ENCODE measurements at places on chromosomes 6 and 20.
A peak's percentile ranks its signal among the peaks of the same experiment; 100 is the strongest.

- no peak for DNase-seq
Measured at GRCh38 chr6:118134736-118135135, 227.7 kb downstream of the SLC35F1 start.

DNA sequence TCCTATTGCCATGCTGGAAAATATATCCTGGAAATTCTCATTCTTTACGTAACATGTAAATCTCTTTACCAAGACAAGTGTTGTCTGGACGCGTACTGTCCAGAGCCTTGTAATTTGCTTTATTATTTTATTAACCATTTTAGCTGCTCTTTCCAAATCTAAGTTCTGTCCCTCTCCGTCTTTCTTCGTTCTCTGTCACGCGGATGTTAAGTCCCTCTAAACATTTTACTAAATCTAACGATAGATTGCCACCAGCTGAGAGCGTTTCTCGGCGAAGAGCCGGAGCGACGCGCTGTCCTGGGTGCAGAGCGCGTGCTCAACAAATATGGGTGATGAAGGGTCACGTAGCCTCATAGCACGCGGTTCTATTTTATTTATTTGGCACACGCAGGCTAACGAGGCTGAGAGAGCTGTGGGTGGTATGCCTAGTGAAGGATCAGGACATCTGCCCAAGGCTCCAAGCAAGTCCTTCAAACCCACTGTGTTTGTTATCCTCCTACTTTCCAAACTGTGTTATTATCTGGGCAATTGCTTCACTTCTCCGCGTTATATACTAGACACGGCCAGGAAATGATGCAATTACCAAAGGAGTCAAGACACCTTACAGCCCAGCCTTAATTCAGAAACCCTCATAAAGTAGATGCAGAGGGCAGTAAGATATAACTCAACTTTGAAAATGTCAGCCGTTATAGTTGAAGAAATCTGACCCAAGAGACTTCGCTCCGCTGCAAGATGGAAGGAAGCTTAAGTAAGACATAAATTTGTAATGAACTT lies 10.0 kb upstream of the NCOA7 start:
- peak; percentile 59 for DNase-seq

- DNase-seq, result no peak
Measured at GRCh38 chr6:4209196-4209595, 73.8 kb upstream of the ECI2 start.

- no peak for DNase-seq
Measured at GRCh38 chr6:159483259-159483658, 209.8 kb downstream of the SOD2 start.

DNA sequence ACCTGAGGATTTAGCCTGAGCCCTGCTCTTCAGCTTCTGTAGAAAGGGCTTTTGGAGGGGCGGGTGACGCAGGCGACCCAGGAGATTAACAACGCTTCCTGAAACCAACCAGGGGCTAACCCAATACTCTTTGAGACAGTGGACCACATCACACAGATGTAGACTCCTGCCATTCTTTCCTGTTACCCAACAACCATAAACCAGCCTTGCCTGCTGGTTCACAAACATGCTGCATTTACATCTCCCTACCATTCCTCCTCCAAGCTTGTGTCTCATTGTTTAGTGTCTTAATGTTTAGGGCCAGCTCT lies 28.3 kb downstream of the PPP1R16B start:
- DNase-seq, result no peak

DNA sequence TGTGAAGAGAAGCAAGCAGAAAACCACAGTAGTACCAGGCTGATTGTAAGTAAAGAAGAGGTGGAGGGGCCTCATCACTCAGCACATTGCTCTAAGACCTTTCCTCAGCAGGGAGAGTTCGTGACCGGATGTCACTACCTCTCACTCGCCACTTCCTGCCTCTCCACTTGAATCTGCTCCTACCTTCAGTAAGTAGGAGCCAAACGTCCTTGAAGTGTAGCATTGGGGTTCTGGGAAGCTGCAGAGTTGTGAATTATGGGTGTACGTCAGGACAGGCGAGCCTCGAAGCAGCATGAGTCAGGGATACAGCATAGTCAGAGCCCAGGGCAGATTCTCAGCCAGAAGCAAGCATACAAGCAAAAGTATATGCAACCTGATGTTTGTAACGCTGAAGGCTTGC lies 224.9 kb downstream of the PHACTR1 start:
- DNase-seq, result no peak

- no peak for DNase-seq
Measured at GRCh38 chr6:54776891-54777290, 69.7 kb upstream of the FAM83B start.

GRCh38 chr6:317448-318144 lies 25.3 kb downstream of the DUSP22 start:
- DNase-seq, result no peak

- no peak for DNase-seq
Measured at GRCh38 chr6:9789201-9789600, 625.7 kb downstream of the TFAP2A start.

DNA sequence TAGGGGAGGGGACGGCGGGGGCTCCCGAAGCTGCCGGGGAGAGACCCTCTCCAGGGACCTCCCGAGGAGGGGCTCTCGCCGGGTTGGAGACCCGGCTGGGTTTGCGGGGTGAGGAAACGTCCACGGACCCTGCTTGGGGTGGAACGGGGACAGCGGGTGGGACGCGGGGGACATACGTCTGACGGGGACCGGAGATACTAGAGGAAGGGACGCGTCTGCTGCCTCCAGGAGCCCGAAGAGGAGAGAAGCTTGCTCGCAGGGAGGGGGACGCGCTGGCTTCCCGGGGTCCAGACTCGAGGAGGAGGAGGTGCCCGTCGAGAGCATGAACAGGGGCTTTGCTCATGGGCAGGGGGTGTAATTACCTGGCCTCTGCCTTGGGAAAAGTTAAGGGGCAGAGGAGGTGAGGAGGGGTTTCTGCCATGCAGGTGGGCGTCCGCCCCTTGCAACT lies 593 bp downstream of the DNMT3B start:
- DNase-seq, result no peak

DNA sequence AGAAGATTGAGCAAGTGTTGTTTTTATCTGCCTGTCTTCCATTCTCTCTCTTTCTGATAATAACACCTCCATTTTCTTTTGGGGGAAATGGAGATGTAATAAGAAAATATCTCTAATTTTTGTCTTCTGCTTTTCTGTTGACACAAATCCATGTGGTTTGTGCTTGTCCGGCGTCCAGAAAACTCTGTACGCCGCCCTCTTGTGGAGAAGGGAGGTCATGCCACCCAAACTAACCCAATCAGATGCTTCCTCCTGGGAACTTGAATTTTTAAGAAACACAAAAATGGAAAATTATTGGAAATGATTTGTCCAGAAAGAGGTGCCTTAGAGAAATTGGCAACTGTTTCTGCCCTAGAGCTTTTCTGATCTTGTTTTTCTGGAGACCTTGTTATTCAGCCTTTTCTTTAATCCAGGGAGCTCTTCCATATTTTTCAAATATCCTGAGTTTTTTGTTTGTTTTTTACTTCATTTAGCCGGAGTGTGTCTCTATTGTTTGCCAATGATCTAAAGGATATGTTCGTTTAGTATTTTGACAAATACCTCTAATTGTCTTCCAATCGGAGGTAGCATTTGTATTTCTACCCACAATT lies 17.8 kb upstream of the FNDC1 start:
- DNase-seq, result no peak

GRCh38 chr6:46039646-46040045 lies 24.0 kb upstream of the CLIC5 start:
- no peak for DNase-seq

DNA sequence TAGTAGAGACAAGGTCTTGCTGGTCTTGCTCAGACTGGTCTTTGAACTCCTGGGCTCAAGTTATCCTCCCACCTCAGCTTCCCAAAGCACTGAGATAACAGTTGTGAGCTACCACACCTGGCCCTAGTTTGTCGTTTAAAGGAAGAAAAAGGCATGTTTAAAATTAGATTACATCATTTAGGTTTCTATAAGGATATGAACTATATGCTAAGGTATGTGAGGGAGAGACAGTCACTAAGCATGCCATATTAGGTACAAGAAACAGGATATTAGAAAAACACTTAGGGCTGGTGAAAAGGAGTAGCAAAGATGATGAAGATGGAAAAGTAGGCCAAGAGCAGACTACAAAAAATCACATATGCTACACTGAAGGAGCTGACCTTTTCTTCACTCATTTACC lies 106.4 kb downstream of the ASCC3 start:
- DNase-seq, result no peak

DNA sequence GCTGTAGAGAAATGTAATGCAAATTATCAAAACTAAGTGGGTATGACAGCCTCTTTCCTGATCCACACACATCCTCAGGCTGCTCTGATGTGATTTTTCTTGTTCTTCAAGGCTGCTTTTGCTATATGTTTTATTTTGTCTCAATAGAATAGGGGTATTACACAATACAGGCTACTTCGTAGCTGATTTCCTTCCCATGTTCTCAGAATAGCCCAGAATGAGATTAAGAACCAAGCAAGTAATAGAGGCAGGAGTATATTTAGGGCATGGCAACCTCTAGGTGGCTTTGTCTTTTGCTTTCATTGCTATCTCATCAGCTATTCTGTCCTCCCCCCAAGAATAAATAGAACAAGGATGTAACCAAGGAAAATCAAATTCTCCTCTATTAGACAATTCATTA lies 241.8 kb downstream of the ALDH8A1 start:
- no peak for DNase-seq

DNA sequence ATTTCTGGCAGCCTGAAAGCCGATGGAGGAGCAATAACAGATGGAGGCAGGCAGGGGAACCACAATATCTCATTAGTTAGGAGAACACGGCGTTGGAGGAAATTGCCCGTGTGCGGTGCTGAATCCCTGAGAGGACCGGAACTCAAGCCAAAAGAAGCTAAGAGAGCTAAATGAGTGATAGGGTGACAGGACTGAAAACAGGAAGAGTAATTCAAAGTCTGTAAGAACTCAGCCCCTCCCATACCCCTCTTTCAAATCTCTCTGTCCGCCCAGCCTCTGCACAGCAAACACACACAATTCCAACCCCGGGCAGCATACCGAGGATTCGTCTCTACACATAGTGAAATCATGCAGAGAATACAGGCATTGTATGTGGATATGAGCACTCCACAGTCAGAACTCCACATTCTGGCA lies 2.6 kb upstream of the IPCEF1 start:
- DNase-seq, result no peak

- DNase-seq, result no peak
Measured at GRCh38 chr6:26464014-26464413, 6.3 kb downstream of the BTN2A1 start.

GRCh38 chr6:79392094-79392493 lies 145.1 kb downstream of the LCA5 start:
- no peak for DNase-seq

DNA sequence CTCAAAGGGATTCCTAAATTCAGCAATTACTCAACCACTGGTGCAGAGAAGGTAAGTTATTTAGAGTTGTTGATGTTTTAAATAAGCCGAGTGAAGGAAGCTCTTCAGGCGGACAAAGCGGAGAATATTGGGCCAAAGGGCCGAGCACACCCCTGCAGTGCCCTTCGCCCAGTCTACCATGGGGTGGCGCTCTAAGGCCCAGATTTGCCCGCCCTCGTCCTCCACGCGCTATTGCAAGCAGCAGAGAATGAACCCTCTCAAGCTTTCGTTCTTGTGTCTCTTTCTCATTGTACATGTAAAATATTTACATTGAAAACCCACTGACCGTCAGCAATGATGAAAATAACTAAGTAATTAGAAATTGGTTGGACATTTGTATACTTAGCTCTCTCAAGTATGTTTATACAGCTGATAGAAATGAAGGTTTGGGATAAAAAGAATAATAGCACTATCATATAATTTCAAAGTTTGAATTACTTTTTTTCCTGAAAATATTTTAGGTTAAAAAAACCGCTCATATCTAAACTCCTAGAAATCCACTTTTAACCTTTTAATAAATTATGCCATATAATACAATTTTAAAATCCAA lies 195.0 kb upstream of the CEP162 start:
- no peak for DNase-seq

GRCh38 chr20:3930265-3931206 lies 41.3 kb downstream of the PANK2 start:
- DNase-seq, result no peak

GRCh38 chr20:58714340-58714922 lies 21.8 kb downstream of the NPEPL1 start:
- DNase-seq, result no peak

DNA sequence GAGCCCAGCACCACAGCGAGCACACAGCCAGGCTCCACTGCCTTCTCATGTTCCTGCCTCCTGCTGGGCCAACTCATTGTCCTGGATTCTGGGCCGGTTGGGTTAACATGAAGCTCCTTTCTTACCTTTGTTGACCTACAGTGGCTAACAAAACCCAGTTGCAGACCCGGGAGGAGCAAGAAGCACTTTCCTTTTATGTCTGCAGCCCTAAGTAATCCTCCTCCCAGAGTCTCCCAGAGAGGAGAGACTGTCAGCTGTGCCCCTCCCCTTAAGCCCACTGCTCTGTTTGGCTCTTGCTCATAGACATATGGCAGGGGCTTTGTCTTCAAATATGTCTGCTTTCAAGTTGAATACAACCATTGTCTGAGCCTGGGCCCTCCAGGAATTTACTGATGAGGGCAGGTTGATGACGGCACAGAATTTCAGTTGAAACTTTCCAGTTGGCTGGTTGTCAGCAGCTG lies 55.2 kb downstream of the PSMB1 start:
- no peak for DNase-seq

GRCh38 chr6:38527371-38527770 lies 112.4 kb downstream of the BTBD9 start:
- no peak for DNase-seq

DNA sequence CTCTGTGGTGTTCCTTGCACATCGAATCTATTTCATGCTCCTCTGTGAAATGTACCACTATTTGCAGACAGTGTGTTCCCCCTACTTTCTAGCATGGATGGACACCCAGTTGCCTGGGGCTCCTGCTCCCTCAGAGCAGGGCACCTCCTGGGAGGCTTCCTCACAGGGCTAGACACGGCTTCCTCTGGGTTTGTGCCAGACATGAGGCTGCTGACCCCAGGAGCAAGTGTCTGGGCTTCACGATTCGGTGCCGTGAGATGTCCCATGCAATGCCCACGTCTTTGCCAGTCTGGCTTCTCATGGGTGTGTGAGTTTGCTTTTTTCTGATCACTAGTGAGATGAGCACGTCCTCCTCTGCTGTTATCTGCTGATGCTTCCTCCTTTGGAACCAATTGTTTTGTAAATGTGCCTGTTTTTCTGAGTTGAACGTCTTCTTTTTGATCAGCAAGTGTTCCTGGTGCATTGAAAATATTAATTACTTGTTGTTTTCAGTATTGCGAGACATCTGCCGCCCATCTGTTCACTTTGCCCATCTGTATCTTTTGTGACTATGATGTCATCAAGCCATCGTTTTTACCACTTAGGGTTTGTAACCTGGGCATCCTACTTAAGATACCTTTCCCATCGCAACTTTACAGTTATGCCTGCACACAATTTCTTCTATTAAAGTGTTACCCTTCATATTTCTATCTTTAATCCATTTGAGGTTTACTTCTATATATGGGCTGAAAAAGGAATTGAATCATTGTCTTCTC lies 92.0 kb downstream of the TTLL2 start:
- DNase-seq, result no peak

GRCh38 chr6:144265390-144265789 lies 19.7 kb upstream of the UTRN start:
- DNase-seq, result no peak

GRCh38 chr6:17100806-17101205 lies 1.0 kb upstream of the STMND1 start:
- DNase-seq, result no peak

- DNase-seq, result no peak
Measured at GRCh38 chr20:17939622-17940223, 28.9 kb downstream of the SNX5 start.

- peak; percentile 45 for DNase-seq
Measured at GRCh38 chr6:75377386-75377785, 92.8 kb upstream of the TMEM30A start.

- DNase-seq, result no peak
Measured at GRCh38 chr6:161415302-161415855, 141.5 kb upstream of the AGPAT4 start.

GRCh38 chr20:47215653-47216397 lies 140.7 kb downstream of the ZMYND8 start:
- no peak for DNase-seq

All from NCI-H2107 (cell line).